ENCODE measurements at places on chromosomes 1 and 21.

DNA sequence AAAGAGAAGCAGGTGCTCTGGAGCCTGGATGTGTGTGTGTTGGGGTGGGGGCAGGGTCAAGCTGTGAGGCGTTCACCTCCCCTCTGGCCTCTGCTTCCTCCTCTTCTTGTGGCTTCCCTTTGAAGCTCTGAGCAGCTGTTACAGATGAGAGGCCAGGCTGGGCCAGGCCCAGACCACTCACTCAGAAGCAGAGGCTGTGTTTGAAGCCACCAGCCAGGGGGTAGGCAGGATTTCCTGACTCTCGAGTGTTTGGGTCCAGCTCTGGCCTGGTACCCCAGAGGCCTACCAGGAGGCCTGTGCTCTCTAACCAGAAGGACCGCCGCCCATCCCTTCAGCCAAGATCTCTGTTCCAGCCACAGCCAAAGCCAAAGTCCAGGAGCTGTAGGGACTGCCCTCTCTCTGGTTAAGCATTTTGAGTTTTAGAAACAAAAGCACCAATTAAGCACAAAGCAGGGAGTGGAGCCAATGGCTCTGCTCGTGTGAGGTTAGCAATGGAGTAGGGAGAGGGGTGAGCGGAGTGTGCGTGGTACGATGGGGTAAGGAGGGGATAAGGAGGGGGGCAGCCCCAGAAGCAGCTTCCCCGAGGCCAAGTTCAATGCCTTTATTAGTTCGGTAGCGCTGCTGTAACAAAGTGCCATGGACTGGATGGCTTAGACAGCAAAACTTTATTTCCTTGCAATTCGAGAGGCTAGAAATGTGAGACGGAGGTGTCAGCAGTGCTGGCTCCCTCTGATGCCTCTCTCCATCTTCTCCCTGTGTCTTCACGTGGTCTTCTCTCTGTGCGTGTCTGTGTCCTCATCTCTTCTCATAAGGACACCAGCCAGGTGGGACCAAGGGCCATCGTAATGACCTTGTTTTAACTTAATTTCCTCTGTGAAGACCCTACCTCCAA is 20.5 kb downstream of the RCSD1 start:
- DNase-seq, result no peak

DNA sequence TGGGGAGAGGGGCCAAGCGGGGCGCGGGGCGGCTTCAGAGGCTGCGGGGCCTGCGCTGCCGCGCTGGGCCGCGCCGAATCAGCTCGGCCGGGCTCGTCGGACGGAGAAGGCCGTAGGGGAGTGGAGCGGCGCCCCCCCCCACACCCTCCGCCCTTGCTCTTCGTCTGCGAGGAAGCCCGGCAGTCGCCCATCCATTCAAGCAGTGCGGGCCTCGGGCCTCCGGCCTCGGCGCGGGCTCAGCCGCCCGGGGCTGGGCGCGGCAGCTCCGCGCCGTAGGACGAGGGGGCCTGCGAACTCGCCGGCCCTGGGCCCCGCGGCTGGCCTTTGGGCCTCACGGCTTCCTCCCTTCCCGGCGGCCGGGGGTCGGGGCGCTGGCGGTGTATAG is 564 bp downstream of the CTPS1 start:
- DNase-seq, result no peak

GRCh38 chr1:225479341-225479740 is 51.5 kb upstream of the LBR start:
- no peak for DNase-seq

DNA sequence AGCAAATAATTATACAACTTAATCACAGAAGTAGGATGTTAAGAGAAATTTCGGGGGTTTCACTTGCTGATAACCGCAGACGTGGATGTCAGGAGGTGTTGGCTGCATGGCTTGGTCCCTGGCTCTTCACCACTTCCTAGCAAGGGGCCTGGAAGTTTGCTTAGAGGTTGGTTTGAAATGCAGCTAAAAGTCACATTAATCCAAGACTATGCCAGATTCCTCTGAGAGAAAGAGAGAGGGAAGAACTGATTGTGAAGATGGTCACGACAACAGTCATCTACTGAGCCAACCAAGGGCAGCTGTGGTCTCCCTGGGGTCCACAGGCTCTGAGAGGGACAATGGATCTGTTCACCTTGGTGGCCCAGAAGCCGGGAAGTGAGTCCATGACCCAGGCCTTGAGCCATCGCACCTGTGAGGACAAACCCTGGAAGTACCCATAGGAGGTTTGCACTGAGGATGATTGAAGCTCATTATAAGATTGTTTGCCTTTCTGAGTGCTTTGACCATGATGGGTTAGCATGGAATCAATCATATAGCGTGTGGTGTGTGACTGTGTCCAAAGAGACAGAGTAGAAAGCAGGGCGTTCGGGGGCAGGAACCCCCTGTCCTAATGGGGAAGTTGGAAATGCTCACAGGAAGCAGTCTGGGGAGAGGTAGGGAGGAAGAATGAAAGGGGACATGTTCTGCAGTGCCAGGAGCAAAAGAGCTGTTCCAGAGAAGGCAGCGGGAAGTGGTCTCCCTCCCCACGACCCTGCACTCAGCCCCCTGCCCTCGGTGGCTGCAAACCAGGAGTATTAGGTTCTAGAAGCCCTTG is 47.1 kb downstream of the UMODL1 start:
- no peak for DNase-seq

DNA sequence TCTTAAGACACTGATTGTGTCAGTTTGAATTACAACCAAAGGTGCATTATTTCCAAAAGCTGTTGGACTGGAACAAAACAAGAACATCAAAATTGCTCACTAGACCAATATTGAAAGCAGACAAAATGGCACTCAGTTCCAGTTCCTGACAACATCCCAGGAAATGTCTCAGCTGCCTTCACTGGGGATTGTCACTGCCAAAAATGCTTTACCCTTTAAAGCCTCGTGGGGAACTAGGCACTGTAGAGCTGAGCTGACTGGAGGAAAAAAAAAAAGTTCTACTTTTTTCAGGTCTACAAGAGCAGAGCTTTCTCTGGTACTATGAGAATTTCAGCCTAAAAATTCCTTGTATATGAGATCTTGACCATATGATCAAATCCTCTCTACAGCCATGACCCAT is 21.9 kb downstream of the GPR52 start:
- DNase-seq, result no peak

DNA sequence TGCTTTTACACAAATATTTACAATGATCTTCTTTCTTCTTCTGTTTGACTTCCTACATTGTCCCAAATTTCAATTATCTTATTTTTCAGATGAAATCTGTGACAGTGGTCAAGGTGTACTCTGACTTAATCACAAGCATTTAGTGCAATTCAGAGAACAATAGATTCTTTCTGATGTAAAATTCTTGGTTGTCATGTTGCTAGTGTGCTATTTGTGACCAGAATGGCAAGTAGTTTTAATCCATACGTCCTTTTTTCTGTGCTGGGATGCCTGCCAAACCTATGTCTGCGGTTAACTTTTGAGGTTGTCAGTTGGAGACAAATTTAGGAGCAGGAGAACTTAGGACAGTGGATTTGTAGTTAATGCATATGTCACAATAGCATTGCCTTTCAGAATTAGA is 31.0 kb downstream of the NCAM2 start:
- no peak for DNase-seq

- no peak for DNase-seq
Observed at GRCh38 chr1:157176016-157176415, 37.8 kb upstream of the ETV3 start.

DNA sequence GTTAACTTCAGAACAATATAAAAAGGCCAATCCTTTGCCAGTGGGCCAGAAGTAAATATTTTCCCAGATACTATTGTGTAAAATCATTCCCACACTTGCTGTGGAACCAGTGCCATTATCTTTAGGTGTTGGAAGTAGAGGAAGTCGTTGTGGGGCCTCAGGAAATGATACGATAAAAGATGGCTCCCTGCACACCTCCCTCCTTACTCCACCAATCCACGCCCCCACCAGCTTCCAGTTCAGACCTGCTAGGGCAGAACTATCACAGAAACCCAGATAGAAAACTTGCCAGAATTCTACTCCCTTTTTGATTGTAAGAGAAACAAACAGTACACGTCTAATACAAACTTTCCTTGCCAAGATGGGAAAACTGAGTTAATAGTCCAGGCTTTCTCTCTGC is 173.0 kb upstream of the FMN2 start:
- DNase-seq, result no peak

GRCh38 chr1:37143800-37144199 is 109.5 kb upstream of the GRIK3 start:
- DNase-seq, result no peak

DNA sequence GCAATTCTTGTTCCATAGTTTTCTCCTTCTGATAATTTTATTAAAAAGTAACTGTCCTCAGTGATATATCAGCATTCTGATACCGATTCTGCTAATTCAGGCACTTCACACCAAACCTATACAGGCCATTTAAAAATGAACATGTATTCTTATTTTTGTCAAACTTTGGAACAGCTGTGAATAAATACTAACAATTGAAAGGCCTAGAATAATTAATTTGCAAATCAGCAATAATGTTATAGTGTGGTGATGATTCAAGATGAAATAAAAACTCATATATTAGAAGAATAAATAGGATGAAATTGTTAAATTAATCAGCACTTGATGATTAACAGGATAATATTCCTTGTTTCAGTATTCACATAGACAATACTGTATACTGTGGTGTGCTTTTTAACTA is 9.9 kb downstream of the CDKN2C start:
- DNase-seq, result no peak

DNA sequence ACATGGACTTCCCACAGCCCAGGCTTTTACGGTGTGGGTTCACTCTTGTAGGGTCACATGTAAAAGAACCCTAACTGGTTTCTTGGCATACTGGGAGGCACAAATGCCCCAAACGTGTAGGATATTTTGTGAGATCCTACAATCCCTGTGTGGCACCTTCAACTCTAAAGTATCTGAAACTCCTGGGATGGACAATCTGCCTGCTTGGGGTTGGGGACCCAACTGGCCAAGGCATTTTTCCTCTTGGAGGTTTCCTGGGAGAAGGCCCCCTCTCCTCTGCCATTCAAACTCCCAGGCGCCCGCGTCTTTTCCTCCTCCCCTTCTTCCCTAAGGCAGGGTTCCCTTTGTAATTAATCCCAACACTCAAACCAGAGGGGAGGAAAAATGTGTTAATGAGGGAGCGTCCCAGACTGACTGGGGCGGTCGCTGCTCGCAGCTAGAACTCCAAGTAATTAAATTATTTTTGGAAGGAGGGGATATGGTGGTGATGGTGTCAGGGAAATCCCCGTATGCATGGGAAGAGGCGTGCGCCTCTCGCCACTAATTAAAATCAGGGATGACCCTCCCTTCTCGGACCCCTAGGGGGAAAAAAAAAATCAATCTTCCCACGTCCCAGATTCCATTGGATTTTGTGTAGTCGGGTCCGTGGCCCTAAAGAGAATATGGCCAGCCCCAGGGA is 681 bp upstream of the VANGL2 start:
- DNase-seq, result no peak

DNA sequence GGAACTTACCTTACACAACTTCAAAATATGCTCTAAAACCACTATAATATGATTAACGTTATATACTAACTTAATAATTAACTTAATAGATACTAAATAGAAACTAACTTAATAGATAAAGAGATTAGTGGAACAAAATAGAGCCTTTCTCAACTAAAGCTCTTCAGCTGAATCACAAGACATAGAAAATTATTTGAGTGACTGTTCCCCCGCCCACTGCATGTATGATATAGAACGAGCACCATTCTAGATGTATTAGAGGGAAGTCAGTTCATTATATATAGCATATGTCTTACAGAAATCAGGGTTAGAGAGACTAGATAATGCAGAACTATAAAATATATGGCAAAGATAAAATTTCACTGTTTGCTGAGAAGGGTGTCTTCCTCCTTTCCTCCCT is 16.3 kb downstream of the LYPLAL1 start:
- no peak for DNase-seq

DNA sequence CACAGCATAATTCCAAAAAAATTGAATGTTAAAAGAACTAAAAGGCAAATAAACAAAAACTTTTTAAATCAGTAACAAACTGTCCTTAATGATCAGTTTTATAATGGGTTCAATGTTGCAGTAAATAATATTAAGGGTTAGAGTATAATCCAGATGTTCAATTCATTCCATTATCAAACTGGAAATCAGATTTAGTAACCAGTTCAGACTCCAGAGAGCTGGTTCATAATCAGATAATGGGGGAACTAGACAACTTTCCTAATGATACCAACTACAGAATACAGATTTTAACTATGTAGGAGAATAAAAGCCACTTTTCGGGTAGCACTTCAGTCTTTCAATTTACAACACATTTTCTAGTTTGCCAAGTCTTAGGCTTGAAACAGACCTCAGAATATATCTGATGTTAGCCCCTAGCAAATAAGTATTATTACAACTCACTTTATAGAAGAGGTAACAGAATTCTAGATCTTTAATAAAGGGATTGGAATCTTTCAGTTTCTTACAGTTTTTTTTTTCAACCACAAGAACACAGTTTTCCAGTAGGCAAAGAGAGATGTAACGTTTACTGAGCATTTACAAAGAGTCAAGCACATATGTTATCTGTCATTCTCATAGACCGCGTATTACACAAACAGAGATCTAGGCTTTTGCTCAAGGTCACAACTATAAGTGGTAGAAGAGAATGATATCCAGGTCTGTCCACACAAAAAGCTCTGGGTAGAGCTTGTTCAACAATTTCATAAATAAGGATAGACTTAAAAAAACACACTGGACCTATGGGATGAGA is 1.9 kb upstream of the DCAF6 start:
- no peak for DNase-seq

- no peak for DNase-seq
Observed at GRCh38 chr1:156356262-156356874, 12.6 kb upstream of the RHBG start.

GRCh38 chr1:100736324-100736723 is 16.8 kb downstream of the VCAM1 start:
- DNase-seq, result no peak

DNA sequence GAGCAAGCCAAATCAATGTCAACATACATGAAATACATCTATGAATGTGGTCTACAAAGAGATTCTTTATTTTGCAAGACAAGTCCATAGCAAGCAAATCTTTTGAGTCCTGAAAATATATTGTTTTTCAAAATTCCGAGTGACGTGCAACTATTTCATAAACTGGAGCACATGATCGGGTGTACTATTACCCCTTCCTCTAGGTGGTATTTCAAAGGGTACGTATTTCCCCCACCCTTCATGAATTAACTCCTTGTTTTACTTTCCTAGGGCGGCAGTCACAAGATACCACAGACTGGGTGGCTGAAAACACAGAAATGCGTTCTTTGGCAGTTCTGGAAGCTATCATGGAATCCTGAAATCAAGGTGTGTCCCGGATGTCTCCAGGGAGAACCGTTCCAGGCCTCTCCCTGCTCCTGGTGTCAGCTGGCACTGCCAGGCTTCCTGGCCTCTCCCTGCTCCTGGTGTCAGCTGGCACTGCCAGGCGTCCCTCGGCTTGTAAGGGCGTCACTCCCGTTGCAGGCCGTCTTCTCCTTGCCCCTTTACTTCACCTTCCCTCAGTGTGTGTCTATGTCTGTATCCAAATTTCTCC is 55.3 kb downstream of the RIPK4 start:
- no peak for DNase-seq

DNA sequence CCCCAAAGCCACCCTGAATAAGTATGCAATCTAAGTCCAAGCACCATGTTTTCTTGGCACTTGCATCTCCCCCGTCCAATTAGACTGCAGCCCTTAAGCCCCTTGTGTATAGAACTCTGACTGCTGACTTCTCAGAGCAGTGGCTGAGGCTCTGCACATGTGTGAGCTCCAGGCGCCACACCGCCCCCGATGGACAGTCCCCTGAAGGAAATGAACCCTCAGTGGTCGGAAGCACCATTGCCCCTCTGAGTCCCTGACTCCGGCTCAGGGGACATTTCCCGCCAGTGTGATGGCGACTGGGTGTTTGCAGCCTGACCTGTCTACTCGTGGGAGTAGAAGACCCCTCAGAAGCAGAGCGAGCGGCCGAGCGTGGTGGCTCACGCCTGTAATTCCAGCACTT is 37.2 kb upstream of the SCCPDH start:
- DNase-seq, result no peak

GRCh38 chr1:206766251-206766856 is 4.2 kb upstream of the IL19 start:
- DNase-seq, result peak; percentile 43
